ENCODE measurements at places on chromosomes 12 and 14. TPM values are rescaled to one million over a fixed set of nuclear protein-coding genes. Genes with fewer than 3 reads are reported as not detected.

The RIPK3 gene
- total RNA-seq: 13.4 TPM

The R3HDM2 gene
- 35.7 TPM for total RNA-seq

The SSTR1 gene
- 0.33 TPM for total RNA-seq

The KRT4 gene
- not detected for total RNA-seq

The MAP3K9 gene
- 0.16 TPM for total RNA-seq

The STAT6 gene
- 139 TPM for total RNA-seq

The DENR gene
- 28.2 TPM for total RNA-seq

The CNPY2 gene
- total RNA-seq: 69.9 TPM

The PTHLH gene
- 2.4 TPM for total RNA-seq

The CCDC184 gene
- 0.44 TPM for total RNA-seq

The SAMD15 gene
- 0.32 TPM for total RNA-seq

The LMNTD1 gene
- total RNA-seq: not detected

The HCAR1 gene
- 34.0 TPM for total RNA-seq

The CCND2 gene
- total RNA-seq: 53.7 TPM

Measured in breast epithelium (tissue), 4 donors.